ENCODE measurements at places on chromosomes 5 and 9.
A peak's percentile ranks its signal among the peaks of the same experiment; 100 is the strongest.

- DNase-seq: no peak
Observed at GRCh38 chr5:80921026-80921425, 39.1 kb upstream of the RASGRF2 start.

DNA sequence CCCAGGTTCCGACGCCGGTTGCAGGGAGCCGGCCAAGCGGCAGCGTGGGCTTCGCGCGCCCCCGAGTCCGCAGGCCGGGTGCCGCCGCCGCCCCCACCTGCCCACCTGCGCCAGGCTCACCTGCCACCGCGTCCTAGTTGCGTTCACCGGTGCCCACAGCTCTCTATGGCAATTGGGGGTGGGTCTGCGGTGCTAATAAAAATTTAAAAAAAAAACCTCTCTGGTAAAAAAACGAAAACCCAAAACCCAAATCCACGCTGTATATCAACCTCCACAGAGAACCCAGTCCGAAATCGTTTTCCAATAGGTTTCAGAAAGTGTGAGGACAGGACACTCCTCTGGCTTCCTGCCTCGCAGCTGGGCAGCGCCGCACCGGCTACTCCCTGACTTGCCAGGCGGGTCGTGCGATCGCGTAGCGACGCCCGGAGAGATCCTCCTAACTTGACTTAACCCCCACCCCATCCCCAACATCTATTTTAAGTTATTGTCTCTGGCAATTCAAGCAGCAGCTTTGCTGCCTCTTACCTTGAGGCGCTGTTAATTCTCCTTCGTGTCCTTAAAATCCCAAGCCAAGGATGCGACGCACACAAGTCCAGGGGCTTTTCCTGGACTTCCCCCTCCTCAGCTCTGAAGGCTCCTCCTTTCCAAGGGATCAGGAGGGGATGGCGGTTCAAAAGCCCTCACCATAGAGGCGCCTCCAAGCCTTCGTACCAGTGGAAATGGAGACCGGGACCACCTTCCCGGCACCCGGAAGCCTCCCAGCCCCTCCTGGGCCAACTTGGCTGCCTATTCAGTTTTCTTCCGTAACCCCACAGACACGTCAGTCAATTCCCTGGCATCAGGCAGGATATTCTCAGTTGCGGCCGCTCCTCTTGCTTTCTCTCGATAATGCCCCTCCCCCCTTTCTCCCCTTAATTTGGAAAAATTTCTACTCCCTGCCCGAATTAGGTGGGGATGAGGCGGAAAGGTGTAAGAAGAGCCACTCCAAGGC lies 1639.4 kb upstream of the C9orf72 start:
- peak; percentile 27 for DNase-seq

- DNase-seq: no peak
Observed at GRCh38 chr9:79387101-79387835, 184.5 kb upstream of the TLE4 start.

DNA sequence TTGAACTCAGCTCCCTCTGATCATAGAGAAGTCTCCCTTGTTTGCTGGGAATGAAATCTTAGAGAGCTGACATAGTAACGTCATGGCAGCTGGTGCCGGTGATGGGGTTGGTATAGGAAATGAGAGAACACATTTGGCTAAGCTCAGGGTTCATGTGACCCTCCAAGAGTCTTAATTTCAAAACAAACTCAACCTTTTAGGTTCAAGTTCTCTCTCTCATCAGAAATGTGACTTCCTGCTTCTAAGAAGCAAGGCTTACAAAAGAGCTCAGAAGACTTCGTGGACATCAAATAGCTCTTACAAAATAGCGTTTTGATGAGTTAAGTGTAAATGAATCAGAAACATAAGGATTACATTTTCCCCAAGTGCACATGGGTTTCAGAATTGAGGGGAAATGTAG lies 97.3 kb downstream of the PAPPA start:
- no peak for DNase-seq

DNA sequence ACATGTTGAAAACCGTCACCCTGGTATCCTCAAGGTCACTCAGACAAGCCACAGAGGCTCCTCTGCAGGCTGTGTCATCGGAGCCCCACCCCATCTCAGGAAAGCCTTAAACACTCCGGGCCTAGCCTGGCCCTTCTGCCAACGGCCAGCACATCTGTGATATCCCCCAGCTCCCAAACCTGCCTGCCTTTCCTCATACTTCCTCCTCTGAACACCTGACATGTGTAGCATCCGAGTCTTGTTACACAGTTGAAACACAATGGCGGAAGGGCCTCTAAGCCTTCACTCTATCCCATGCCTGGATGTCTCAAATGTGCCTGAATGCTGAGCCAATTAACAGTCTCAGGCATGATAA lies 32.9 kb upstream of the TGFBR1 start:
- DNase-seq: peak; percentile 45

- no peak for DNase-seq
Observed at GRCh38 chr9:14687042-14687719, 6.1 kb downstream of the ZDHHC21 start.

DNA sequence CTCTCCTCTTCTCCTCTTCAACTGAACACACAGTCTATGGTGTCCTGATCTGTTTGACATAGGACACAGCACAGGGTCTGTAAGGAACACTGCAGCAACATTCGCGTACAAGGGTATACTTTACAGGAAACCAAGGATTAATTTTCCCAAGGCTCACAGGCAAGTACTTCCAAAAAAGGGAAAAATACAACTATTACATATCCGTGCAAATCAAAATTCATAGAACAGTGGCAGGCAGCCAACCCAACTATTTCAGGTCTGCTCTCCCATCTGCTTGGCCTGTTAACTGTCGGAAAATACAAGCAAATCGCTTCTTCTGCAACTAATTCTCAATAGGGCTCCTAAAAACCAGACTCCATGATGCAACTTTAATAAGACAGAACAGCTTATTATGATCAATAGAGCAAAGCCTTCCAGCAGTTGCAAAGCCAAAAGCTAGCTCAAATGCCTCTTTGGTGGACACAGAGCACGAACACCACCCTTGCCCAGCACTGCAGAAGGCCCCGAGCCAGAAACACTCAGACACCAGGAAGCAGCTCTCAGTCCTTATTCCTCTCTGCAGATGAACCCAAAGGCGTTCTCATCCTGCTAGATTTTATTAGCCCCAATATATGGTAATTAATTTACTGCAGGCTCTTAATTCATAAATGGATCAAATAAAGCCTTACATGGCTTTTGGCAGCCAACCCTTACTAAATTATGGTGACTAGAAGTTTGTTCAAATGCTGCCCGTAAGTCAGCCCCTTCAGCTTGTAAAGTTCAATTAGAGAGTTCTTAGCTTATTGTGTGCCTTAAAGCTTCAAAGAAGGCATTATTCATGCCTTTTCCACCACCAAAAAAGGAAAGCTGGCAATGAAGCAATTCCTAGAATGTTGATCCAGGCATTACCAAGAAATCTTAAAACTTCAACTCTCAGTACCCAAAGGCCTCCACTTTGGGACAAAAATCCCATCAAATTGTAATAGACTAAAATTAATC lies 68.8 kb downstream of the ZNF608 start:
- no peak for DNase-seq
